Activated naive CD4-positive, alpha-beta T cell (primary cell): ENCODE measurements at places on chromosomes 3 and 15.
A peak's percentile ranks its signal among the peaks of the same experiment; 100 is the strongest.

GRCh38 chr3:66822186-66823008, 175.7 kb upstream of the KBTBD8 start:
- peak; percentile 26 for DNase-seq

GRCh38 chr15:88878720-88879184, 16.6 kb downstream of the HAPLN3 start:
- no peak for DNase-seq

- DNase-seq, result no peak
These were observed 145.2 kb downstream of the TAFA4 start for GRCh38 chr3:68787106-68787626.

DNA sequence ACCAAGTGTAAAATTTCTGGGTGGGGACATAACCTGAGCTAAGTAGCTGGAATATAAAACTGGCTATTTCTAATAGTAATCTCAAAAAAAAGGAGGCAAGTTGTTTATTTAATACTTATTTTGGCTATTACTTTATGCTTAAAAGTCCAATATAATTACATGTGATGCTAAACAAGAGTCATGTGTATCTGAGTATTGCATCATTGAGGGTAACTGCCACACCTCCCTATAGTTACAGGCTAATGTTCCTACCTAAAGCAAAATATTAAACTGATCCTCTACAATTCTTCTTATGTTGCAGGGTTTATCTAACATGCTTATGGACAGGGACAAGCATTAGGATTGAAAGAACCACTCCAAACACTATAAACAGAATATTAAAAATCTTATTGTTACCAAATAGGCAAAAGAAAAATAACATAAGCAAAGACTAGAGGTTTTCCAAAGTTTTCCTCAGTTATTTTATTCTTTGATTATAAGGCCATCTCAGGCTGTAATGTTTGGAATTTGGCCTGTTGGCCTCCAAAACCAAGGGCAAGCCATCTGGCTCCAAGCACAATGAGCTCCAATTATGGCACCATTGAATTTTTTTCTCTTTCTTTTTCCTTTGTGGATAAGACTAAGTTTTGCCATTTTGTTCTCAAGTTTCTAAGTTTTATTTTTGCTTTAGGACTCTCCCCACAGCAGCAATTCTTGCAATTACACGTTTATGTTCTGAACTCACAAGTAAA, 75.8 kb upstream of the ABI3BP start:
- DNase-seq, result no peak

DNA sequence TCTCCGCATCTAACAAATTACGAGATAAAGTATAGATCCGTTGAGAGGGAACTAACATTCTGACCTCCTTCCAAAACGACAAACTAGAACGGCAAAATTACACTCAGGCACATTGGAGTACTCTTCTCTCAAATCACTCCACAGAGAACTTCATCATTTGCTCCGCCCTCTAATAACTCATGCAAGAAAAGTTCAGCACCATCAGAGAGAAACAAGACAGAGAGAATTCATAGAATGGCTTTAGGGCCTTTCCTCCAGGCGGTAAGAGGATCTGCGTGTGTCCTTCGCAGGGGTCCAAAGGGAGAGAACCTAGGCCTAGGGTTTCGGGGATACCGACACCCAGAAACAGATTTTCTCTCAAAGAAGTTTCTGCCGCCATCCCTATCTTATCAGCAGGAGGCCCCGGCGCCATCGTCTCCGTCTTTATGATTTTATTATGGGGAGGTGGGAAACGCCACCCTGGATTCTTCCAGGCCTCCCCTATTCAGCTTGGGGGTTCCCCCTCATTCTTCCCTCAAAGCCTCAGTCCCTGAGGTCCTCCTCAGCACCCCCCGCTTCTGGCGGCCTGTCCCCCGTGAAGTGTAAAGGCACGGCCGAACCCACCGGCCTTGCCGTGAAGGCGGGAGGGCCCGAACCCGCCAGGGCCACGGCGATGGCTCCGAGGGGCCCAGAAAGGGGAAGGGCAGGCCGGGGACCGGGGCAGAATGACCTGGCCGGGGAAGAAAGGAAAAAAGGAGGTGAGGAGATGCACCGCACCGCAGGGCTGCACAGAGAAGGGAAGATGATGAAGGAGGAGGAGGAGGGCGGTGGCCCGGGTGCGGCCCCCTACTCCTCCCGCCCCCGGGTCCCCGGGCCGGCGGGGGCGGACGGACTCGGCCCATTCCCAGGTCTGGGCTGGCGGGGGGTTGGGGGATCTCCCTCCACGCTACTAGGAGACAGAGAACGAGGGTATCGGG, 768 bp downstream of the UBXN7 start:
- peak; percentile 19 for DNase-seq

DNA sequence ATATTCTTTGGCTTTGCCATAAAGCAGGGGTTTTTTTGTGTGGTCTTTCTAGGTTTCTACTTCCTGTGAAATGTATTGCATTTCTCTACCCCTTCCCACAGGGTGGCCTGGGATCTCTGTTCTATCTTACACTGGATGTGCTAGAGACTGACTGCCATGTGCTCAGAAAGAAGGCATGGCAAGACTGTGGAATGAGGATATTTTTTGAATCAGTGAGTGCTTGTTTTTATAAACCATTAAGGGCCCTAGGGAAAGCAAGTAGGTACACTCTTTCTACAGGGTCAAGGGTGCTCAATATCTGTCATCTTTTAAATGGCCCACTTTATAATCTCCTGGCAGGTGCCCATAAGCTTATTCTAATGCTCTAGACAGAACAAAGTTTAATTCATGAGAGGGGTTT, 730 bp downstream of the FETUB start:
- no peak for DNase-seq

DNA sequence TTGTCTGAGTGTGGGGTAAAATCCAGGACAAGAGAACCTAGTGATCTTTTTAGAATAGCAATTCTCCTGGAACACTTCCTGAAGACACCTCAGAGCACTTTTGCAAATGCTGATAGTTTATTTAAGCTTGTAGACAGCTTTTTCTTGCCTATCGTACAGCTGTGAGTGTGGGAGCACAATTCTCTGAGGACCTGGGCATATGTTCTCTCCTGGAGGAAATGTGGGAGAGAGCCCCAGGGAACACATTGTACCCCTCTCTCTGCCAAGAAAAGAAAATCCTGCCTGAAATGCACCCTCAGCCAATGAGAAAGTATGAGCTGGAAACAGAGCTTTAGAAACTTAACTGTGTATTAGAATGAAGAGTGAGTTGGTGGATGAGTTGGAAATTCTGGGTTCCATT, 308.3 kb upstream of the SEMA6D start:
- DNase-seq, result no peak

- no peak for DNase-seq
These were observed 294.4 kb upstream of the TPM1 start for GRCh38 chr15:62748196-62748595.

DNA sequence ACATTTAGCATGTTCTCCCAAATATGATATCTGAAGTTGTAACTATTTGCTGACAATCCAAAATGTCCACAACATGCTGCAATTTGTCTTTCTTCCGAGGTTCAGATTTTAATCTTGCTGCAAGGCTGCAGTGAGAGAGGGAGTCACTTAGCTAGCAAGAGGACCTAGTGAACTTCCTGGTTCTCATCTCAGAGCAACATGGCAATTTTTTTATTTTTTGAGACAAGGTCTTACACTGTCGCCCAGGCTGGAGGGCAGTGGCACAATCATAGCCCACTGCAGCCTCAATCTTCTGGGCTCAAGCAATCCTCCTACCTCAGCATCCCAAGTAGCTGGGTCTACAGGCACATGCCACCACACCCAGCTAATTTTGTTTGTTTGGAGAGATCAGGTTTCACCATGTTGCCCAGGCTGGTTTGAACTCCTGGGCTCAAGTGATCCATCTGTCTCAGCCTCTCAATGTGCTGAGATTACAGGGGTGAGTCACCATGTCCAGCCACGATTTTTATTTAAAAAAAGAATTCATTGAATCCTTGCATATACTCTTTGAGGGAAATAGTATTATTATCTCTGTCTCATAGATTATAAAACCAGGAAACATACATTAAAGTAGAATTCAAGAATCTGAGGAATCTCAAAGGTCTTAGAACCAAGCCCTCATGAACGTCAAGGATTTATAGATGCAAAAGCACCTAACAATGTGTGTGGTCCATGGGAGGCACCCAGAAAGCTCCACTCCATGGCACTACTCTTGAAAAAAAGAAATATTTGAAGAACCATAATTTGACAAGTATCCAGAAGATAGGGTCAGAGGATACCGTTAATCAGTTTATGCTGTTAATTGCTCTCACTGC, 9.1 kb downstream of the HDC start:
- DNase-seq, result no peak

DNA sequence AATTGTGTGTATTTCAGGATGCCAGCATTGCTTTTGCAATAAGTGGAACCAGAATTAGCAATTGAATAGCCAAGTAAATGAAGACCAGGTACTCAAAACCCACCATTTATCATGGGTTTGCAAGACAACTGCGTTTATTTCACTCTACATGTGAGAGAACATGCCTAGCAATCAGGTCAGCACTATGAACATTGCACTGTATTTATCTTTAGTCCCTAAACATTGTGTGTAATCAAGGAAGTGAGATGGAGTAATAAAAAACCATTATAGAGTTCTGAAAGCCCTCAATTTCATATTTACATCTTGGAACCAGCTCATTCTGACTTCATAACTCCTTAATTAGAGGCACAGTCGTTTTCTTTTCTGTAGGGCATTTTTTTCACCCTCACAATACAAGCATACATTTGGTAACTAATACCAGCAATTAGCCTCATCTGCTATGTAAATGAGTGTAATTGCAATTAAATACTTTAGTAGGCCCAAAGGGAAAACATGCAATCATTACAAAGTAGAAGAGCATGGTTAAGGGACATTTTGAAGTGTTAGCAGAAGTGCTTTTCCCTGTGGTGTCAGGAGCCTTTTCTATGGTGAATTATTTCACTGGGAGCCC, 153.1 kb upstream of the DPH6 start:
- DNase-seq, result no peak

DNA sequence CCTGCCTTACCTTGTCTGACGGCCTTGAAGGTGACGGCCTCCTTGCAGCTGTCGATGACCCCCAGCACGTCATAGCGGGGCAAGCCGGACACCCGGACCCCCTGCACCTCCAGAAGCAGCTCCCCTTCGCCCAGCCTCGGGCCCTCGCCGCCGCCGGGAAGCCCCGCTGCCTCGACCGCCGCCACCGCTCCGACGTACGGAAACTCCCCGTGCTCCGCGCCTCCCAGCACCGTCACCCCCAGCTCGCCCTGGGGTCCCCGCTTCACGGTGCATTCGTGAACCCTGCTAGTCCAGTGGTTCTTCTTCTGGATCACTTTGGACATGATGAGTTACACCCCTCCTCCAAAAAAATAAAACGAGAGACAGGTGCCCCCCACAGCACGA, 740 bp downstream of the MAGI1 start:
- DNase-seq, result no peak

DNA sequence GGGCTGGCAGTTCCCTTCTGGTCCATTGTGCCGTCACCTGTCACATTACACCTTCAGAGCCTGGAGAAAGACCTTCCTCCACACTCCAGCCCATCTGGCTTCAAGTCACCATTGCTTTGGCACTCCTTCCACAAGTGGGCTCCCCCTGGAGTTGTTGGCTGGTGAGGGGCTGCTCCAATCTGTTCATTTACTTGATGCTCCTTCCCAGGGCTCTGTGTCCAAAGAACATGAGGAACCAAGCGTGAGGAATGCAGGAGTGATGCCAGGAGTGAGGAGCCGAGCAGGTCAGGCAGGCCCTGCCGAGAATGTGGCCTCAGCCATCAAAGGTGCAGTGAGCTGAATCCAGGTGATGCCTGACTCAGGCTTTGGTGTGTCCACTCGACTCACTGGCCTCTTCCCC, 57.2 kb downstream of the OXNAD1 start:
- no peak for DNase-seq

GRCh38 chr15:62929000-62929357, 113.6 kb upstream of the TPM1 start:
- no peak for DNase-seq

DNA sequence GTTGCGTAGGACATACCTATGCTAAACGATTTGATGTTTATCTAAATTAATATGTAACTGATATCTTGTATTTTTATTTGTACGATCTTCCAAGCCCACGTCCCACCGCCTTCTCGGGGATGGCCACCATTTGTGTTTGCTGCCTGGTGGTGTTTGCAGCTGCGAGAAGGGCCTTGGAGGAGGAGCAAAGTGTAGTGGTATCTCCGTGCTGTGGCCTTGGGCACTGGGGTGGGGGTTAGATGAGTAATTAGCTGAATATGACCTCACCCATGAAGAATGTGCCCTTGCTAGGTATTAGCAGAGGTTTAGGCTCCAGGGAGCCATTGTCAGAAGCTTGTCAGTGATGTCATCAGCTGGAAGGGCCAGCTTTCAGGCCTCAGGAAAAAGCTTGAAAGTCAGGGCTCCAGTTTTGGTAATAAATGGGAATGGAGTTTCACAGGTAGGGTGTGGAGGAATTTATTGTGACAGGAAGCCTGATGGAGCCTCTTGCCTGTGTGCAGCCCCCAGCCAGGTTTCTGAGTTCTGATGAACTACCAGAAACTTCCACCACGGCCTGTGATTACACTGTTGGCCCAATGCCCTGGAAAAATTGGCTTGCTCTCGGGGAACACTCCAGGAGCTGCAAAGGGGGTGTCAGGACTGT, 41.0 kb downstream of the FLNB start:
- DNase-seq, result no peak

DNA sequence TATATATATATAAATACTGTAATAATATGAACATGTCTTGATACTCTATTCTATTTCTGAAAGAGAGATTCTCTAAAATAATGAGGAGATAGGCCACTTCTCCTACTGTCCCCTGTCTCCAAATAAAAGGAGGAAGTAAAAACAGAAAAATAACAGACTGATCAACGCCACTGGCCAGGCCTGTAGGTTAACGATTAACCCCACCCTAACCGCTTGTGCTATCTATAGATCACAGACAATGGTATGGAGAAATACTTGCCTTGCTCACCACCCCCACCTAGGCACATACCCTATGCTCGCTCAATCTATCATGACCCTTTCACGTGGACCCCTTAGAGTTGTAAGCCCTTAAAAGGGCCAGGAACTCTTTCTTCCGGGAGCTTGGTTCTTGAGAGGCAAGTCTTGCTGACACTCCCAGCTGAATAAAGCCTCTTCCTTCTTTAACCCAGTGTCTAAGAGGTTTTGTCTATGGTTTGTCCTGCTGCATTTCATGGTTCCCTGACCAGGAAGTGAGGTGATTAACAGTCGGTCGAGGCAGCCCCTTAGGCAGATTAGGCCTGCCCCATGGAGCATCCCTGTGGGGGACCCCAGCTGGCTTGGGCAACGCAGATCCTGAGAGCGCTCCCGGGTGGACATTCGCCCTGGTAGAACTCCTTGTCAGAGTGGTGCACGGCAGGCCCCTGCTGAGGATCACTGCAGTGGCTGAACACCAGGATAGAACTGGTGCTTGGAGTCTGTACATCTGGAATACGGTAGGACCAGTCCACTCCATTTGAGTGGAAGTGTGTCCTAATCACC, 521.8 kb upstream of the CNTN3 start:
- no peak for DNase-seq
